ENCODE measurements at places on chromosomes 11 and 22.

GRCh38 chr22:48955351-48956311 lies 872.0 kb downstream of the BRD1 start:
- no peak for DNase-seq

GRCh38 chr11:14425621-14426020 lies 66.6 kb upstream of the RRAS2 start:
- DNase-seq: no peak

- no peak for DNase-seq
Measured at GRCh38 chr11:125299061-125299615, 134.6 kb downstream of the PKNOX2 start.

- DNase-seq: no peak
Measured at GRCh38 chr22:50567721-50568252, 5.1 kb upstream of the SYCE3 start.

DNA sequence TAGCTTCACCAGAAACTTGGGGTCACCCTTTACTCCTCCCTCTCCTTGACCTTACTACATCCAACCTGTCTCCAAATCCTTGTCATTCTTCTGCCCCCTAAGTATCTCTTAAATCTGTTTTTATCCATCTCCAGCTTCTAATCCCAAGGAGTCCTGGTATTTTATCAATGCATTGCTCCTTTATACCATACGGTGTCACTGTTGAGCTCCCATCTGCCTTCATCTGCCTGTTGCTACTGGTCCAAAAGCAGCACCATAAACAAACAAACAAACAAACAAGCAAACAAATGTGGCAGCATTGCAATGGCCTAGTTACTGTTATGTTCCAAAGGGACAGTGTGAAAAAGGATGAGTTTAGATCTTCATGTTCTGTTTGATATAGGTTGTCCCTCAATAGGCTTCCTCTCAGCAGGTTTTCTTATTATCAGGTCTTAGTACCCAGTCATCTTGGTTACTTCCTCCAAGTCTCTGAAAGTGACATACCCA lies 34.2 kb downstream of the DNHD1 start:
- DNase-seq: no peak

GRCh38 chr22:28999510-28999909 lies 62.1 kb downstream of the C22orf31 start:
- DNase-seq: no peak

GRCh38 chr11:133988686-133989410 lies 32.1 kb upstream of the IGSF9B start:
- DNase-seq: no peak

GRCh38 chr22:30196141-30196879 lies 50.2 kb downstream of the LIF start:
- DNase-seq: no peak

DNA sequence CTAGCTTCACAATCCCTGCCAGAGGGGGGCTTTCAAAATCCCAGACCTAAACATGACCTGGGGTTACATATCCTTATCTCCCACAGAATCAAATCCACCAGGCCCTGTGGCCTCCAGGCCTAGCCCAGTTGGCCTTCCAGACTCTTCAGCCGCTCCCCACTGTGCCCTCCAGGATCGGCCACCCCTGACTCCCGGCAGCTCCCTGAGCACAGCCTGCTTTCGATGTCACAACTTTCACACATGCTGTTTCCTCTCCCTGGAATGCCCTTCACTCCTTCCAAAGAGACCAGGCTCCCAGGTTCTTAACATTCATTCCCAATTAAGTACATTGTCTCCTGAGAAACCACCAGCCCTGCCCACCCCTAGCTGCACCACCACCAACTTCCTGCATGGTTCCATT lies 62.7 kb downstream of the CSNK2A3 start:
- no peak for DNase-seq

GRCh38 chr11:112967082-112967481 lies 5.9 kb downstream of the NCAM1 start:
- DNase-seq: no peak

GRCh38 chr11:111359223-111360149 lies 19.6 kb downstream of the POU2AF1 start:
- no peak for DNase-seq

- no peak for DNase-seq
Measured at GRCh38 chr11:130474637-130475400, 26.4 kb downstream of the ADAMTS15 start.

- DNase-seq: no peak
Measured at GRCh38 chr22:22386602-22387385, 121.7 kb downstream of the ZNF280B start.

DNA sequence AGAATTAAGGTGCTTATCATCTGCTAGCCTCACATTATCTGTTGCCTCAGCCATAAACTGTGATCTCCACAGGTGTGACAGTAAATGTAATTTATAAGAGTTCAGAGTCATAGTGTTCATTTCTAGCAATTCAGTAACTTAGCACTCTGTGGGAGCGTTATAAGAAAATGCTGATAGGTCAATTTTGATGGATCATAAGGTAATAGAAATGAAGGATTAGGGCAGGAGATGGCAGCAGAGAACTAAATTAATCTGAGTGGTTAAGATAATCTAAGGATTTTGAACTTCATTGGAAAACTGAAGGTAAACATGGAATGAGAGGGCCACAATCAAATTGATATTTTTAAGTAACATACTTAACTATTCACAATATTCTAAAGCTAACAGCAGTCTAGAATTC lies 26.5 kb upstream of the SLC22A9 start:
- no peak for DNase-seq

GRCh38 chr11:115895594-115895993 lies 391.4 kb upstream of the CADM1 start:
- DNase-seq: no peak

DNA sequence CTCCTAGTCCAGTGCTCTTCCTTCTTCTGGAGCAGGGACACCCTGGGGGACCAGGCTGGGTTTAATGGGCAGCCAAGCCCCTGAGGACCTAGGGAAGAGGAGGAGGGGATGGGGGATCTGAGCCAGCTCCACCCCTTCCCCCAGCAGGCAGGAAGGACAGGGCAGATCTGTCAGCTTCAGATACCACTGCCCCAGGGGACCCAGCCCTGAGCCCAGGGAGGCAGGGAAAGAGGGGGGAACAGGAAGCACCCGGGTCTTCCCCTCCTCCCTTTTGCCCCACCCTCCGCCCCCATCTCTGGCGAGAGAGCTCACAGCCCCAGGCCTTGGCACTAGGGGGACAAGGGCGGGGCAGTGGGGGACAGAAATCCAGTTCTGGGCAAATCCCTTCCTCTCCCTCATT lies 11.7 kb upstream of the SOX10 start:
- peak; percentile 65 for DNase-seq

DNA sequence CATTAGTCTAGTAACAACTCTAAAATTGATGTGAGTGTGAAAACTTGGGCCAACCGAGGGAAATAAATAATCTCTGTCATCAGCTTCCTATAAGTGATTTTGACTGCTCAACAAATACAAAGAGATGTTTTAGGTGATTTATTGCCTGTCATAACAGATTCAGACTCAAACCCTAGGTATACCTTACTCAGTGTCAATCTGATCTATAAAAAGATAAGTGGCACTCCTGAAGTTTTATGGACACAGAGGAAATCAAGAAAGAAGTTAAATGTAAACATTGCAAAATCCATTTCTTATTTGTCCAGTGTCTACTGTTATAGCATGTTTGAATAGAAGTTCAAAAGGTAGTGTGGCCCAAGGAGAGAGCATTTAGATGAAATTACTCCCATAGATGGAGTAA lies 30.4 kb upstream of the TYR start:
- no peak for DNase-seq

DNA sequence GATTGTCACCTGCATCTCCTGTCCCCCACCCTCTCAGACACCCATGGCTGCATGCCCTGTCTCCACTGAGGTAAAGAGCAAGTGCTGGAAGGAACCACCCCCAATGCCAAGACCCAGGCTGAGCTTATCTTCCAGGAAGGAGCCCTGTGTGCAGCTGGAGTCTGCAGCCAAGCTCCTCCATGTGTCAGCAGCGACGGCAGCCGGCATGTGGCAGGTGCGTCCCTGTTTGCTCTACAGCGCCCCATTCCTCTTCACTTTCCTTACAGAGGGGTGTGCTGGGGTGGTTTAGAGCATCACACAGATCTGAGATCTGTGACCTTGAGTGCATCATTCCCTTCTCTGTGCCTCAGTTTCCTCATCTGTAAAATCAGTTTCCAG lies 7.7 kb upstream of the MN1 start:
- DNase-seq: no peak

GRCh38 chr22:46116491-46116958 lies 33.8 kb upstream of the PPARA start:
- DNase-seq: peak; percentile 71

DNA sequence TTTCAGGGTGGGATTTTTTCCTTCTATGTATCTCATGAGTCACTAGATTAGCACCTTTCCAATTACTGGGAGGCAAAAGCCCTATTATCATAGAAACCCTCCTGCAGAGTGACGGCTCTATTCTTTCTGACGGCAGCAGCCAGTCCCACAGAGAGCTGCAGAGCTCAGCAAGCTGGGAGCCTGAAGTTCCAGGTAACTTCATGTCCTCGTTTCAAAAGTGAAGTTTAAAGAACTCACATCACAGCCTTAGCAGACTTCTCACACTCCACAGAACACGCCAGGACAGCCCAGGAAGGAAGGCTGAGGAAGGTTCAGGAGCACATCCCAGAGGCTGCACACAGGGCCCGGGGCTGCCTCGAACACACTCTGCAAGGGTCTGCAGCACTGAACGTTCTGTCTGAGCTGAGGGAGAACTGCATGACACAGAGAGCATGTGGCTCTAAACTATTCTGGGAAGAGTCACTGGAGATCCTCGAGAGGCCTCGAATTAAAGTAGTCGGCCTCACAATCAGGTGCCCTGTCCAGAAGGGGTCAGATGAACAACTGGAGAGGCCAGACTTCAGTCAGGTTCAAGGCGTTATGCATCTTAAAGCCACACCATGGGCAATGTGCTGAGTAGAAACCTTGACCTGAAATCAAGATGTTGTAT lies 104.2 kb upstream of the DRD2 start:
- DNase-seq: no peak

DNA sequence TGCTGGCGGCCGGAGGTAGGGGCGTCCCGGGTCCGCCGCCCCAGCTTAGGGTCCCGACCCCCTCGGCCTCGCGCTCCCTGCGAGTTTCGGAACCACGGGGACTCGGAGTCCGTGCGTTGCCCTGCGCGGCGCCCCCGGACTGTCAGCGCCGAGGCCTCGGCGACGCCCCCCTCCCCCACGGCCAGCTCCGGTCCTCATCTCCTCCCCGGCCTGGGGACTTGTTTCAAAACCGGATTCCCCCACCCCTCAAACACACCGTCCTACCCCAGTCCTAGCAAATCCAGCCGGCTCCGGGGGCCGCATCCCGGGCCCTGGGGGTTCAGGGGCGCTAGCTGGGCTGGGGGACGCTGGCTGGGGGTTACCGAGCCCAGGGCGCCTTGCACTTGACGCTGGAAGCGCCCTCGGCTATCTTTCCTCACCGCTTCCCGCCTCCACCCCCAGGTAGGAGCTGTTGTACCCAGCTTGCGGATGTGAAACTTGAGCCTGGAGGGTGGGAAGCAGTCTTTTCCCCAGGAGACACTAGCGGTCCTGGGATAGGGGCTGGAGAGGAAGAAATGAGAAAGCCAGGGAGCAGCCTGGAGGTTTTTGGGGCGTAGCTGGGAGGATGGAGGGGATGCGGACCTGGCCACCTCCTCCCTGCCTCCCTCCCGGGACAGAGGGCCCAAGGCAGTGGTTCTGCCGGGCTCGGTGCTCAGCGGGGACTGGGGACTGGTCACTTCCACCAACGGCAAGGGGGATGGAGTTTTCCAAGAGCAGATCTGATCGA lies 550 bp downstream of the FBLN1 start:
- no peak for DNase-seq

DNA sequence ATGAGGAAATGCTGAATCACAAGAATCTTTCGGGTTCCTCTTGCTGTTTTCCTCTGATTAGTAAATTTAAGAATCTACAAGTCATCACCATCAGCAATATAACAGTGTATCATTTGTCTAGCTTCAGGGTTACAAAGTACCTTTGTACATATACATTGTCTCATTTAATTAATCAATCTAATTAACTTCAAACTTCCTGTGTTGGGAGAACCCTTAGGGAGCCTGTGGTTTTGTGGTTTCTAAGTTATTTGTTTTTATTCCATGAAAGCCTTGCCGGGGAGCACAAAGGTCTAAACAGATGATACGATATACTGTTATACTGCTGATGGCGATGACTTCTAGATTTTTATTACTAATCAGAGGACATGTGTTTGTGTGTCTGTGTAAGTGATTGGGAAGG lies 41.0 kb downstream of the TIMP3 start:
- no peak for DNase-seq

DNA sequence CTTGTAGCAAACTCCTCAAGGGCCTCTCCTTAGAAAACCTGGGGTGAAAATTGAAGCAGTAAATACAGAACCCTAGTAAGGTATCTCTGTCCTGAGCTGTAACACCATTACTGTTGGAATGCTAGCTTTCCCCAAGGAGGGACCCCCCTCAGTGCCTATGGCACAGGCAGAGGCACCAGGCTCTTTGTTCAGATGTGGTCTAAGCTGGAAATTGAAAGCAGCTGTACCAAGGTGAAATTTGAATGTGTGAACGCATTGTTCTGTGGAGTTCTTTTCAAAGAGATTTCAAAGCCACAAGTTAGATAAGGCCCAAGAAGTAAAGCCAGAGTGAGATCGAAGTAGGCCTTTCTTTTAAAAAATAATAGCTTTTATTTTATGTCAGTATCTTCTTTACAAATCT lies 71.9 kb upstream of the HORMAD2 start:
- no peak for DNase-seq

GRCh38 chr11:128399251-128400121 lies 187.9 kb downstream of the ETS1 start:
- DNase-seq: no peak

DNA sequence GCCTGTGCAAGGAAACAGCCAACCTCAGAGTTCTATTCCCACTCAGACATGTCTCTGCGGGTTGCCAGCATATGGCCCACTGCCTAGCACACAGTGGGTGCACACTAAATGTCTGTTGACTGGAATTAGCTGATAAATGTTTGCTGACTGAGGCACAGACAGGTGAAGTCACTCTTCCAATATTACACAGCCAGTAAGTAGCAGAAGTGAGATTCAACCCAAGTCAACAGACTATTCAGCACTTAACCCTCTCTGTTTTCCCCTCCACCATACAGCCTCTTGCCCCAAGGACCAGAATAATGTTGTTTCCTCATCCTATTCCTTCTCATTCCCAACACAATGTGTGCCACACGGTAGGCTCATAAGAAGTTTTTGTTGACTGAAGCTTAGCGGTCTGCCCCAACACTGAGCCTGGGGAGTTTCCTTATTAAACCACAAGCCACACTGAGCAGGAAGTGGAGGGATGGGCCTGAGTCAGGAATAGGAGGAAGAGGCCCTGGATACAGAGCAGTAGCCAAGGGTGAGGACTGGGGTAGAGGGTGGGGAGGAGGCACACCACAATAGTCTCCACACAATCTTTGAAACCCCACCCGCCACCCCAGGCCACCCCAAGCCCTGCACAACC lies 15.7 kb upstream of the IL10RA start:
- DNase-seq: peak; percentile 92

GRCh38 chr11:9716275-9717039 lies 52.6 kb downstream of the SWAP70 start:
- DNase-seq: peak; percentile 91

- DNase-seq: no peak
Measured at GRCh38 chr11:120203626-120204025, 7.2 kb upstream of the OAF start.
